Hematopoietic multipotent progenitor cell treated with erythropoietin and hydrocortisone succinate and interleukin-3 and kit ligand, for 8 days (in vitro differentiated cells): ENCODE measurements at places on chromosomes 7 and 10.

DNA sequence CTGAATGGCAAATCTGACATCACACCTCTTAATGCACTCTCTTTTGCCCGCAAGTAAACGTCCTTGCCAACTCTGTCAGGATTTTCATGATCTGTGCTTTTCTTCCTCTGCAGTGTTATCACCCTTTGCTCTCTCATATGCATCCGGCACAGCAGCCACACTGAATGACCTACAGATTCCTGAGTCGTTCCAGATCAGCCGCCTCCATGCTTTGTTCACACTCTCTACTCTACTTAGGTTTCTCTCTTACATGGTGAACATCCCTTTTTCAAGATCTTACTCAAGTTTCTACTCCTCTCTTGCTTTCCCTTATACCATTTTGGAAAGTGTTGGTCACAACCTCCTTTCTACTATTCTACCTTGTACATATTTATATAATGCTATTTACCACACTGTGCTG lies 127.7 kb upstream of the AOAH start:
- no peak for DNase-seq

DNA sequence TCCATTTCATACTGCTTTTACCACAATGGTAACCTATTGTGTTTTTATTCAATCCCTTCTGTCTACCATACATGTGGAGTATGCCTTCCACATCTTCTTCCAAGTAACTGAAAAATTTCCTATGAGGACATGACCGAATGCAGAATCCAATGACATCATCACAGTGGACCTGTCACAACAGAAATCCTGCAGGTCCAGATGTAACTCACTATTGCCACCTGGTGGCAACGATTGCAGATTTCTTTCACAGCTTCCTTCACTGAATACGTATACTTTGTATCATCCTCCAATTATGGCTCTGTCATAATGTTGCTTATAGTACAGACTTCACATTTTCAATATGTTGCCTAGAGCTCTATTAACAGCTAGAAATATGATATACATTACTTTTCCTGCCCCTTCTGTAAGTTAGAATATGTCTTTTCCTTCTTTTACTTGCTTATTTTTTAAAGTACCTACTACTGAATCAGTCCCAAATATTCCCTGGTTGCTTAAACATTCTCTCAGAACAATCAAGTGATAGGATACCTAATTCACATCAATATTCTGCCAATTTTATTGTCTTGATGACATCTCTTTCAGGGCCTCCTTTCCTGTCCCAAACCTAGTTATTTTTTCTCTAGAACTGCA lies 45.4 kb downstream of the SLC13A1 start:
- DNase-seq, result peak; percentile 72

GRCh38 chr10:94412449-94412848 lies 10.1 kb downstream of the TBC1D12 start:
- DNase-seq, result no peak

GRCh38 chr10:125121003-125121402 lies 39.4 kb downstream of the CTBP2 start:
- DNase-seq, result no peak
